ENCODE measurements at places on chromosomes 5 and 9. TPM values are rescaled to one million over a fixed set of nuclear protein-coding genes. Genes with fewer than 3 reads are reported as not detected.

Gene BHMT2
- not detected for total RNA-seq

Gene HNRNPA0
- 32.2 TPM for total RNA-seq

Gene GARNL3
- 18.1 TPM for total RNA-seq

Gene TOR4A
- total RNA-seq = 48.9 TPM

Gene NSMF
- 90.4 TPM for total RNA-seq

Gene HMMR
- total RNA-seq = 94.5 TPM

Gene FNIP1
- total RNA-seq = 23.5 TPM

Gene FAM169A
- total RNA-seq = 3.9 TPM

Gene WWC1
- 97.7 TPM for total RNA-seq

Gene TAF11L10
- not detected for total RNA-seq

Gene TMEM215
- not detected for total RNA-seq

Gene SERF1A
- 1.1 TPM for total RNA-seq

Gene RASEF
- total RNA-seq = 12.8 TPM

Gene SLC25A48
- total RNA-seq = not detected

DNA sequence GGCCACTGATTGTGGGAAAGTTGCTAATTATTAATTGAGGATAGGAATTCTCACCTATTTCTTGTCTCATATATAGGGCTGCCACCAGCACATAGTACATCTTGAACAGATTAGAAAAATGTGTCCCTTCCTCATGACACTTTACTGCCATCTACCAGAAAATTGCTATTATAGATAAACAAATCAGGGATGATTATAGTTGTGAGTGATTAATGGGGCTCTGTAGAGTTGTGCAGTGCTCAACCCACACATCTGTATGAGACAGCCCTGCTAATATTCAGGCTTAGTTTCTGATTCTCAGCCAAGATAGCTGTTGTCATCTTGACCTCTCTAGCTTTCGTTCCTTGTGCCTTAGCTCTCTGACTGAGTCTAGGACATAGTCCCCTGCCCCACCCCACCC is 373.3 kb downstream of the TLE4 start:
- H3K4me3 ChIP-seq = no peak overlapping the region
- H3K27ac ChIP-seq = no peak overlapping the region
- DNase-seq = no peak
- H3K27me3 ChIP-seq = peaks cover 8% of the 10 kb centered on the region
- H3K36me3 ChIP-seq = no peaks in the 10 kb centered on the region

GRCh38 chr5:34656700-34657273 is 659 bp downstream of the RAI14 start:
- no peaks in the 10 kb centered on the region for H3K27me3 ChIP-seq
- H3K4me1 ChIP-seq = peaks cover 52% of the 10 kb centered on the region
- peak overlapping the region; percentile 87 for H3K27ac ChIP-seq
- DNase-seq = no peak
- peak overlapping the region; percentile 82 for H3K4me3 ChIP-seq

DNA sequence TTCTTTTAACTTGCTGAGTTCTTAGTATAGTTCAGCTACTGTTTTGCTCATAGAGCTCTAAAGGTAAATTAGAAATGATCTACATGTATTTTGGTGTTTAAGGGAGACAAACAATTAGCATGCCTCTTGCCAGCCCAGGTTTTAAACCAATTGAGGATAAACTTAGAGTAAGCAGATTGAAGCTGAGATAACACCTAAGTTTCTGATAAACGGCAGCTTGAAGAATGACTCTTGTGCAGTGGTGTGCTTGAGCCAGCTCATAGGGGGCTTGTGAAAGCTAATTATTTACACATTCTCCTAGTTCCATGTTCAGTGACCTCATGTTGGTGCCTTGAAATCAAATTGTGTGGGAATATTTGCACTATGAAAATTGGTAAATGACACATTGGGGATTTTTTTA is 193.0 kb downstream of the PRR16 start:
- no peaks in the 10 kb centered on the region for H3K4me1 ChIP-seq
- DNase-seq = no peak
- H3K4me3 ChIP-seq = no peak overlapping the region
- no peaks in the 10 kb centered on the region for H3K27me3 ChIP-seq
- H3K36me3 ChIP-seq = no peaks in the 10 kb centered on the region
- no peak overlapping the region for H3K27ac ChIP-seq

GRCh38 chr9:108093773-108094675 is 604.5 kb upstream of the KLF4 start:
- H3K4me1 ChIP-seq = peaks cover 30% of the 10 kb centered on the region
- DNase-seq = peak; percentile 60
- no peaks in the 10 kb centered on the region for H3K27me3 ChIP-seq
- H3K36me3 ChIP-seq = no peaks in the 10 kb centered on the region

DNA sequence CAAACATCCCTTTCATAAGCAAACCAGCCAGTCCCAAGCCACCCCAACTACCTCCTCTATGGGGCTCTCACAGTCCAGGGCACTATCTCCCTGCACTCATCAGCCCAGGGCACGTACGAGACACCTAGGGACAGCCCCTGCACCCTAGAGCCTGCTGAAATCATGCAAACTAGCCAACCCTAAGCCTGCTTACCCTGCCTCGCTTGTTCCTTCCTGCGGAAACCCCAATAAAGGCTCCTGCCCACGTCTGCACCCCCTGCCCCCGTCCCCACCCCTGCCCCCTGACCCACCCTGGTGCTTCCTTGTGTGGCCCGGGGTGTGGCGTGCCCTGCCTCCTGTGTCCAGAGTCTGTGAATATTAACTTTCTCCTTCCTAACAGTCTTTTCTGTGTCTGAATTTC is 135.9 kb downstream of the GADD45G start:
- no peak for DNase-seq
- H3K27me3 ChIP-seq = peaks cover 83% of the 10 kb centered on the region
- no peak overlapping the region for H3K27ac ChIP-seq
- H3K36me3 ChIP-seq = no peaks in the 10 kb centered on the region

DNA sequence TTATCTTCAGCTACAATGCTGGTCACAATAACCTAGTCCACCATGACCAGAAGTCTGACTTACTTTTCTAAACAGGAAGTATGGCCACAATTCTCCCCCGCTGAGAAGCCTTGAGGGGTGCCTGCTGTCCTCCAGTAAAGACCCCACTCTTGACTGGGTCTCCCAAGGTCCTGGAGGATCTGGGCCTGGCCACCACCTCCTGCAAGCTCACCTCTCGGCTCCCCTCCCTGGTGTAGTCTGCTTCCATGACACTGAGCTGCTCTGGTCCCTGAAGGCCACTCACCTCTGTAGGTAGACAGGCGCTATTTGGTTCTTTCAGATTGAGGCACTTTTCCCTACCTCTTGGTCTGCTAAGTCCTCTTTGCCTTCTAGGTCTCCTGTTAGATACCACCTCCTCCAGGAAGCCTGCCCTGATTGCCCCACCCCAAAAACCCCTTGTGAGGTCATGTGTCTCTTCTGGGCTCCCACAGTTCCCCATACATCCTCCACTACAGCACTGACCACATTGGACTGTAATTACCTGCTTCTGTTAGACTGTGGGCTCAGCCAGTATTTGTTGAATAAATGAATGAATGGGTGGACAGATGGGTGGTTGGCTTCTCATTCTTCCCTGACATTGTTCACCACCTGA is 62.6 kb upstream of the IER5L start:
- DNase-seq = no peak
- no peaks in the 10 kb centered on the region for H3K36me3 ChIP-seq
- no peak overlapping the region for H3K4me3 ChIP-seq
- H3K27me3 ChIP-seq = no peaks in the 10 kb centered on the region

DNA sequence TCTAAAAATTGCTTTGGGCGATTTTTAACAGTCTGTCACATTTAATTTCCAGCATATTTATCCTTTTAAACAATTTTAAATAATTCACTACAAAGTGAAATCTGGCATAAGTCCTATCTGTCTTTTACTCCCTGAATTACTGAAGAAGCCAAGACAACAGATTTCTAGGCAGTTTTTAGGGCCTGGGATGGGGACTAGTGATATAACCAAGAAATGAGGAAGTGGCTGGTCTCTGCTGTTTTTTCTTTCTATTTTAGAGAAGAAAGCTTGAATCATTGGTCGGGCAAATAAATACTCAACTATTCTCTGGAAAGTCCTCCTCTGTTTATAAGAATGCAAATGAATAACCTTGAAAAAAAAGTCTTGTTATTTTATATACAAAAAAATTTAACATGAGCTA is 79.7 kb upstream of the SSBP2 start:
- no peak for DNase-seq
- no peak overlapping the region for H3K27ac ChIP-seq
- H3K4me1 ChIP-seq = peaks cover 4% of the 10 kb centered on the region
- H3K27me3 ChIP-seq = no peaks in the 10 kb centered on the region
- H3K4me3 ChIP-seq = no peak overlapping the region

DNA sequence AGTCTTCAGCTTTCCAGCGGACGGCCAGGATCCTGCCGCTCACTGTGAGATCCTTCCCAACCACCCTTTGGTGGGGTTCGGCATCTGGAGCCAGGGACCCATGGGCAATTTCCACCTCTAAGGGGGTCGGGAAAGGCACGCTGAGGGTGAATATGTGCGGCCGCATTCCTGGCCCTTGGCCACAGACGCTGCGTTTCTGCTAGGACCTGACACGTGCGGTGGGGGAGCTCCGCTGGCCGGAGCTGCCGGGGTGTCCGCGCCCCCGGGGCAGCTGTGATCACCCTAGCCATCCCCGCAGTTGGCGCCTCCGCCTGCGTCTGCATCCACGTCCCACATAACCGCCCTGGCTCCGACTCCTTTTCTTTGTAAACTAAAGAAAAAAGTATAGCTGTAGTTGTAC is 5.3 kb upstream of the DNAJA1 start:
- H3K36me3 ChIP-seq = no peaks in the 10 kb centered on the region
- H3K4me3 ChIP-seq = no peak overlapping the region
- peaks cover 17% of the 10 kb centered on the region for H3K4me1 ChIP-seq
- no peaks in the 10 kb centered on the region for H3K27me3 ChIP-seq

DNA sequence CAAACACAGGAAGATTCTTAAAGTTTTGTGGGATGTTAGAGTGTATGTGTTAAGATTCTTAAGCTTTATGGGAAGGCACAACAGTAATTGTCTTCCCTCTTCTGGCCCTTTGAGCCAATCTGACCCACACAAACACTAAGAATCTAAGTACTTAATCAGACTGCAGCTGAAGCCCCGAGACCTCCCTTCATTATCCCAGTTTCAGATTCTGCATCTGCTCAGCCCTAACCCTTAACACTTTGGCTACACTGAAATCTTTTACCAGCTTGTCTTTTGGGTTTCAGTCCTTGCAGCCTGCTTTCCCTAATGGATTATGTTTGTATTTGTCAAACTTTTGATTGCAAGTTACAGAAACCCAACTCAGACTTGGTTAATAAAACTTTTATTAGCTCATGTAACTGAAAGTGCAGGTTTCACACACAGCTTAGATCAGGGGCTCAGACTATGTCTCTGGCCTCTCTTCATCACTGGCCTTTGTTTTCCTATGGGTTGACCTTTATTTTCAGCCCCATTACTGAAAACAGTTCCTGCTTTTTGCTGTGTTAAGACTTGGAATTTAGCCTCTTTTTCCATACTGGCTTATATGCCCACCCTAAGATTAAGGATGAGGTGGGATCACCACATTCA is 71.5 kb downstream of the COX7C start:
- H3K36me3 ChIP-seq = no peaks in the 10 kb centered on the region
- DNase-seq = no peak
- no peaks in the 10 kb centered on the region for H3K4me1 ChIP-seq
- H3K27ac ChIP-seq = no peak overlapping the region
- H3K27me3 ChIP-seq = no peaks in the 10 kb centered on the region

DNA sequence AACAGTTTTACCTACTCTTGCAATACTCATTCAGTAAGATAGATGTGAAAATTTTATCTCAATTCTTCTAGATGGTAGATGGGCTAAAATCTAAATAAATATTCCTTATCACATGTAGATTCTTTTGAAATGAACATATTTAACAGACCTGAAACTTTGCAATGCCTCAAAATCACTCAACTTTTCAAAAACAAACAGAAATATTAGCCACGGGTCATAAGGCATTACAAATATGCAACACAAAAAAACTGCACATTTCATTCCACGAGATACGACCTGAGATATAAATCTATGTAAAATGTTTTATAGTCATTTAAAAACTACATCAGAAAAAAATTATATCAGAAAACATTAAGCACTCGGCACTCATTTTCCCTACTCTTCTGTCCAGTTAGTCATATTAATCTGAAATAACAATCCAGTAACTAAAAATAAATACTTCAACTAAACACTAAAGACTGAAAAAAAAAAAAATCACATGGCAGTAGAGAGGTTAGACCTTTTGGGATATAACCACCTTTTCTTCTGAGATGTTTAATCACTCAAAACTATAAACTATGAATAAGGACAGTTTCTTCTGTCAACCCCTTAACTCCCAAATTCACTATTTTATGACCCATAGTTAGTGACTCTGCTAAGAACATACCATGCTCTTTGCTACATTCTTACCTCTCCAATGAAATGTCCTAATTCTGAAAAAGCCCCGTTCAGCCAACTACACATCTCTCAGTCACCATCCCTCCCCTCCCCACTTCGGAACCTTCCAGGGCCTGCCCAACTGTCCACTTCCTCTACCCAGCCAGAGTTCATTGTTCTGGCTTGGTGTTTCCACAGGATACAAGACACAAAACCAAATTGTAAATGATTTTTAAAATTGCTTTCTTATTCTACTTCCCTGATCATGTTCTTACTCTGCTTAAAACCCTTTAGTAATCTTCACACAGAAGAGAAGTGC is 6.4 kb downstream of the HOMER1 start:
- DNase-seq = no peak
- no peak overlapping the region for H3K27ac ChIP-seq
- no peaks in the 10 kb centered on the region for H3K36me3 ChIP-seq
- no peak overlapping the region for H3K4me3 ChIP-seq
- H3K4me1 ChIP-seq = peaks cover 69% of the 10 kb centered on the region
- H3K27me3 ChIP-seq = no peaks in the 10 kb centered on the region

GRCh38 chr5:150644514-150644913 is 4.1 kb downstream of the SYNPO start:
- no peaks in the 10 kb centered on the region for H3K27me3 ChIP-seq
- peaks cover 55% of the 10 kb centered on the region for H3K4me1 ChIP-seq
- DNase-seq = no peak
- no peak overlapping the region for H3K27ac ChIP-seq
- H3K36me3 ChIP-seq = no peaks in the 10 kb centered on the region

GRCh38 chr5:440401-441201 is 2.4 kb upstream of the EXOC3 start:
- H3K36me3 ChIP-seq = no peaks in the 10 kb centered on the region
- no peak for DNase-seq
- peaks cover 16% of the 10 kb centered on the region for H3K4me1 ChIP-seq
- H3K4me3 ChIP-seq = no peak overlapping the region
- H3K27me3 ChIP-seq = no peaks in the 10 kb centered on the region

- H3K4me3 ChIP-seq = no peak overlapping the region
- no peak for DNase-seq
- H3K4me1 ChIP-seq = no peaks in the 10 kb centered on the region
- no peak overlapping the region for H3K27ac ChIP-seq
- H3K27me3 ChIP-seq = no peaks in the 10 kb centered on the region
Observed at GRCh38 chr5:139131062-139131461, 67.1 kb downstream of the SIL1 start.

GRCh38 chr5:157890836-157891597 is 32.1 kb upstream of the CLINT1 start:
- DNase-seq = no peak
- H3K27ac ChIP-seq = no peak overlapping the region
- no peak overlapping the region for H3K4me3 ChIP-seq
- H3K4me1 ChIP-seq = peaks cover 16% of the 10 kb centered on the region
- H3K36me3 ChIP-seq = no peaks in the 10 kb centered on the region

GRCh38 chr9:133238272-133238850 is 29.3 kb upstream of the OBP2B start:
- peak; percentile 78 for DNase-seq
- H3K4me1 ChIP-seq = no peaks in the 10 kb centered on the region
- H3K36me3 ChIP-seq = no peaks in the 10 kb centered on the region

- H3K4me1 ChIP-seq = peaks cover 20% of the 10 kb centered on the region
- DNase-seq = no peak
- H3K4me3 ChIP-seq = no peak overlapping the region
- H3K36me3 ChIP-seq = no peaks in the 10 kb centered on the region
Observed at GRCh38 chr9:133969681-133970580, 22.2 kb downstream of the VAV2 start.

All from PC-9 (cell line).